ENCODE measurements at places on chromosomes 7 and 10.
A peak's percentile ranks its signal among the peaks of the same experiment; 100 is the strongest.

DNA sequence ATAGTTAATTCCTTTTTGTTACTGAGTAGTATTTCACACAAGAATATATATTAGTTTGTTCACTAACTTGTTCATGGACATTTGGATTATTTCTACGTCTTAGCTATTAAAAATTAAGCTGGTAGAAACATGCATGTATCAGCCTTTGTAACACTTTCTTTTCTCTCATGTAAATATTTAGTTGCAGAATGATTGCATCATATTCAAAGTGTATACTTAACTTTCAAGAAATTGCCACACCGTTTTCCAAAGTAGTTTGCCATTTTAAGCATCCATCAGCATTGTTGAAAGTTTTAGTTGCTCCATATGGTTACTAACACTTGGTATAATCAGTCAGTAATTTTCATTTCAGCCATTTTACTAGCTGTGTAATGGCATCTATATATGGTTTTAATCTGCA lies 666.9 kb downstream of the NXPH1 start:
- no peak for DNase-seq

DNA sequence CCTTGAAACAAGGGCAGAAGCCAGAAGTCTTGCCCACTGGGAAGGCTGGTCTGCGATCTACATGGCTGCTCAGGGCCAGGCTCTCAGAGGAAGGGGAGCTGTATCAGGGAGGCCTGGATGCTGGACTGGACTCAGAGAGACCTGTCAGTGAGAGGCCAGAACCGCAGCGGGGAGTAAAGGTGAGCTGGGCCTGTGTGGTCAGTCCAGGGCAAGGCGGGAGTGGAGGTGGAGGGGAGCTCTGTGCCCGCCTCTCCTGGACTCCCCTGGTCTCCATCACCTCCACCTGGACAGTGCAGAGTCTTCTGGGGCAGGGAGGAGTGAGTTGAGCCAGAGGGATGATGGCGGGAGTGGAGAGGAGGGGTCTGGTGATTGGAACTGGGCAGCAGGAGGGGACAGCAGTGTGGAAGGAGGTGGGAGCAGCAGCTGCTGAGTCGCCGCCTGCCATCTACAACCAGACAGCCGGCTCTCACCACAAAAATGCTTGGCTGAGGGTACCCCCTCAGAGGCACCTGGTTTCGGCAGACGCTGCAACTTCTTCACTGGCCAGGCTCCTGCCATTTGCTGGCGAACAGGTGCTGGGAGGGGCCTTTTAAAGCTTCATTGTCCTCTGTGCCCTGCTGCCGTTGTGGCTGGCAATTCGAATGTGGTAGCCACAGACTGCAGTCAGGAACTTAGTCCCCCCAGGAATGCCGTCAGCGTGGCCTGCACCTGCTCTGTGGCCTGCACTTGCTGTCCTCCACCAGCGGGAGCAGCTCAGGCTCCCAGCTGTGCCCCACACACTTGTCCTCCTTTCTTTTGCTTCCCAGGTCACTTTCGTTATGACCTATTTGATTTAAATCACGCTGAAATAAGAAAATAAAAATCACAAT lies 3.5 kb downstream of the RASSF4 start:
- peak; percentile 81 for DNase-seq

- no peak for DNase-seq
Observed at GRCh38 chr10:48456361-48456804, 148.5 kb downstream of the ARHGAP22 start.

GRCh38 chr10:15739254-15739970 lies 19.7 kb upstream of the ITGA8 start:
- DNase-seq, result peak; percentile 42

- no peak for DNase-seq
Observed at GRCh38 chr10:71474702-71475242, 78.1 kb downstream of the CDH23 start.

DNA sequence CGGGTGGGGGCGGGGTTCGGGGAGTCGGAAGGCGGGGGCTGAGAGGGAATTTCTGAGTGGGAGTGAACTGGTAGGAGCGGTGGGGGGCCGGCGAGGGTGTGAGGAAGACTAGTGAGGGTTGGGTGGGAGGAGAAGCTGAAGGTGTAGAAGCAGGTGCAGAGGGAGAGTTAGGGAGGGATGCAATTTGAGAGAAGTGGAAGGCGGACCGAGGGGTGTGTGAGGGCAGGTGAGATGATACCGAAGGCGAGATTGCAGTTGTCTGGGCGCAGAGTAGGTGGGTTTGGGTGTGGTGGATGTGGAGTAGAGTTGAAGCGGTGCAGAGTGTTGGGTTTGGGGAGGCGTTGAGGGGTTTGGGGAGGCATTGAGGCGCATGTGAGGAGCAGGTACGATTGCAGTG lies 643 bp downstream of the KAT6B start:
- DNase-seq, result no peak

DNA sequence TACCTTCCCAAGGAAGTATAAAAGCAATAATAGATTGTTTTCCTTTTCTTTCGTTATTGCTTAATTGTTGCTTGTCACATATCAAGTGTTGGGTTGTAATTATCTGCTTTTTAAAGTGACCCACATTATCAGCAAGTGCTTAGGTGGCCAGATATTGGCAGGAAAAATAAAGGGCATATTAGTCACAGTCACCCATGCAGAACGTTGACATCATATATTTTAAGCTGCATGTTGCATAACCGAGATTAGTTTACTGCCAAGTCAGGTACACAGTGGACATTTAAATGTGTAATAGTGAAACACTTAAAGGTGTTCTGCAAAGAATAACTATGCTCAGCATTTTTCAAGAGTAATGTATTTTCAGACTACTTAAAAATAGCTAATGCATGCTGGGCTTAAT lies 11.4 kb downstream of the NEBL start:
- DNase-seq, result no peak

GRCh38 chr7:15643000-15643705 lies 43.3 kb downstream of the MEOX2 start:
- no peak for DNase-seq

DNA sequence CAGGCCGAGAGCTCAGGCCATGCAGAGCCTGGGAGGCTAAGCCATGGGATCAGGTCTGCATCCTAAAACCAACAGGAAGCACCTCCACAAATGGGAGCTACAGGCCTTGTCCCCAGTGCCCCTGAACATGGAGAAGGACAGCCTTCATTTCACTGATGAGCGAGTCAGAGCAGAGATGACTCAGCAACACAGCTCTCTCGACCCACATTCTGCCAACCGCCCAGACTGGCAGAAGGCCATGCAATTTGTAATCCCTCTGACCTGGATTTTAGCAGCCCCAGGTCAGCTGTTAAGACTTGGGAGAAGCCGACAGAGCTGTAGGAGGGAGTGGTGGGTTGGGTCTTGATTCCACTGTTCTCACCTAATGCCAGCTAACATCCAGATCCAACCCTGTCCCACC lies 25.5 kb downstream of the VOPP1 start:
- DNase-seq, result peak; percentile 90

DNA sequence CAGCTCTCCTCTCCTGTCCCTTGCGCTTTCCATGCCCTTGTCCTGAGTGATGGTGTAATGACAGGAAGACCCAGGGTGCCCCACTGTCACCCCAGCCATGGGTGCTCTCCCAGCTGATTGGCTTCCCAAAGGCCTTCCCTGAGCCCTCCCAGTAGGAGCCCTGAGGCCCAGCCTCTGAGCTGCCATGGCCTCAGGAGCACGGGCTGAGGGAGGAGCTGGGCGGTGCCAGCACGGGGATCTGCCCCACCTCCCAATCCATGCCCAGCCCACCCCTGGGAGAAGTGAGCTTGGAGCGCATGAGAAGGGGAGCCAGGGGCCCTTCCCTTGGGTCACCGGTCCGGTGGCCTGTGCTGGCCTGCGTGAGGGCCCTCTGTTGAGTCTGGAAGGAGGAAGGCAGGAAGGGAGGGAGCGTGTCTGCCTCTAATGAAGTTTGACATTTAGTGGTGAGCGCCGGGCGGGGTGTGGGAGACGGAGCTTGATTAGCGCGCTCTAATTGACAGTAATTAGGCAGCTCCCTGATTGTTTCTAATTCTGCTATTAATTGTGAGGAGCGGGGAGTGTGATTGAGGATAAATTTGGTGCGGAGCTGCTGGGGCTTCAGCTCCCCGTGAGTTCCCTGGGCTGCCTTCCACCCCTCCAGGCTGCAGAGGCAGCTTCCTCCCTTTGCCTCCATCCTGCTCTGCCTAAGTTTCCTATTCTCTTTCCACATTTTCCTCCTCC lies 28.3 kb downstream of the GBX1 start:
- no peak for DNase-seq

- no peak for DNase-seq
Observed at GRCh38 chr7:135791543-135792362, 43.1 kb upstream of the FAM180A start.

Data from SW480 (cell line).